ENCODE measurements at places on chromosomes 4 and X. TPM values are rescaled to one million over a fixed set of nuclear protein-coding genes. Genes with fewer than 3 reads are reported as not detected.

GRCh38 chr4:154208424-154208823, 283.2 kb downstream of the DCHS2 start:
- no peaks in the 10 kb centered on the region for H3K36me3 ChIP-seq
- no peak for DNase-seq
- no peaks in the 10 kb centered on the region for H3K4me1 ChIP-seq
- H3K27ac ChIP-seq: no peak overlapping the region

- no peak for DNase-seq
- H3K27me3 ChIP-seq: no peaks in the 10 kb centered on the region
- H3K4me1 ChIP-seq: peaks cover 7% of the 10 kb centered on the region
Observed at GRCh38 chr4:88819818-88820697, 122.4 kb upstream of the NAP1L5 start.

DNA sequence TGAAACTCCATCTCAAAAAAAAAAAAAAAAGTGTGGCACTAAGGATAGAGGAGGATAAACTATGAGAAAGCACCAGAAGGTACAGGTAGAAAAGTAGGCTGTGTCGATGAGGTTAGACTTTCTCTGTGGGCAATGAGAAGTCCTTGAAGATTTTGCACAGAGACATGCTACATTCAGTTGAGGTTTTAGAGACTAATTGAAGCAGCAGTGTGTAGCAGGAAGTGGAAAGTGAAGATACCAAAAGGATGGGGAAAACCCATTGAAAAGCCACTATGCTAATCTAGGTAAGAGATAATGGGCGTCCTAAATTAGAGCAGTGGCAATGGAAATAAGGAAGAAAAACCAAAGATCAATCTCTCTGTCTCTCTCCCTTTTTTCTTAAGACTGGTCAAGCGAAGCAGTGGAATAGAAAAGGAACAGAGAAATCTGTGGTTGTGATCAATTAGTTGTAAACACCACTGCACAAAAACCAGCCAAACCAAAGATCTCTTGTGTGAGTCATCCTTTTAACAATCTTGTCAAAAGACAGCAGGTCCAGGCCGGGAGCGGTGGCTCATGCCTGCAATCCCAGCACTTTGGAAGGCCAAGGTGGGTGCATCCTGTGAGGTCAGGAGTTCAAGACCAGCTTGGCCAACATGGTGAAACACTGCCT, 3.5 kb downstream of the SPINK2 start:
- H3K36me3 ChIP-seq: no peaks in the 10 kb centered on the region
- H3K4me3 ChIP-seq: no peak overlapping the region
- peak; percentile 52 for DNase-seq
- H3K27me3 ChIP-seq: peaks cover 25% of the 10 kb centered on the region
- peaks cover 4% of the 10 kb centered on the region for H3K4me1 ChIP-seq
- H3K27ac ChIP-seq: no peak overlapping the region

GRCh38 chr4:7784131-7784870, 155.4 kb downstream of the AFAP1 start:
- H3K36me3 ChIP-seq: peaks cover 58% of the 10 kb centered on the region
- no peak overlapping the region for H3K4me3 ChIP-seq
- no peak for DNase-seq
- peak overlapping the region; percentile 62 for H3K27ac ChIP-seq

DNA sequence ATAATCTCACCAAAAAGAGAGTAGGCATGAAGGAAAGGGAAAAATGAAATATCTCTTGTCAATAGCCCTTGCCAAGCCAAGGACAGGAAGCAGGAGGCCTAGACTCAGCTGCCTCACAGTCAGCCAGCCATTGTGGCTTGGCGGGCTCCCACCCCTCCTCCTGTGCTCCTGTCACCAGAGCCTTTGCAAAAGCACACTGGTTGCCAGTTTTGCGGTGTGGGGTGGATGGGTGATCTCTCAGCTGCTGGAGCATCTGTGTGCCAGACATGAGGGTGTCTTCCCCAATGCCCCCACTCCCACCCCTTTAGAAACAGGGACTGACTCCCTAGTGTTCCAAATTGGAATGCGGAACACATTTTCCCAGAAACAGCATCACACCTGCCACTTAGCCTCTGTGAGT, 26.1 kb downstream of the ARHGEF6 start:
- no peaks in the 10 kb centered on the region for H3K36me3 ChIP-seq
- no peak overlapping the region for H3K4me3 ChIP-seq
- H3K27me3 ChIP-seq: no peaks in the 10 kb centered on the region
- peak; percentile 56 for DNase-seq
- H3K27ac ChIP-seq: no peak overlapping the region
- no peaks in the 10 kb centered on the region for H3K4me1 ChIP-seq

DNA sequence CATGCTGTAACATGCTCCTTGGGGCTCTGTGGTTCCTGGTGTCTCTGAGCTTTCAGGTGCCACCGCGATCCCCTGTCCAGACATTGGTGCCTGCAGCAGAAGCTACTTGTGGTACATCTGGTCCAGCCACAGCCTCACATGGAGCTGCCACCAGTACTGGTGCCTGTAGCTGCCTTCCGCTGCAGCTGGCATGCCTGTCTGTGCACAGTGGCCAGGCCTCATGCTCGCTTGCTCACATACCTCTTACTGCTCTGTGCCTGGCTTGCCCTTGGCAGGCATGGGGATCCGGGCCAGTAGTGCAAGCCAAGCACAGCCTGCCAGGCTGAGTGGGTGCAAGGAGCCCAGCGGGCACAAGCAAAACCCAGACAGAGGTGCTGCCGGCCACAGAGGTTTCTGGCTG, 618.6 kb downstream of the DMD start:
- no peaks in the 10 kb centered on the region for H3K27me3 ChIP-seq
- H3K4me3 ChIP-seq: no peak overlapping the region
- no peaks in the 10 kb centered on the region for H3K4me1 ChIP-seq
- no peaks in the 10 kb centered on the region for H3K36me3 ChIP-seq
- no peak for DNase-seq

Gene ADH1C
- total RNA-seq: not detected
